ENCODE measurements at places on chromosomes 1 and 21.
A peak's percentile ranks its signal among the peaks of the same experiment; 100 is the strongest.

GRCh38 chr21:37045556-37045955 is 27.3 kb downstream of the PIGP start:
- no peak for DNase-seq

DNA sequence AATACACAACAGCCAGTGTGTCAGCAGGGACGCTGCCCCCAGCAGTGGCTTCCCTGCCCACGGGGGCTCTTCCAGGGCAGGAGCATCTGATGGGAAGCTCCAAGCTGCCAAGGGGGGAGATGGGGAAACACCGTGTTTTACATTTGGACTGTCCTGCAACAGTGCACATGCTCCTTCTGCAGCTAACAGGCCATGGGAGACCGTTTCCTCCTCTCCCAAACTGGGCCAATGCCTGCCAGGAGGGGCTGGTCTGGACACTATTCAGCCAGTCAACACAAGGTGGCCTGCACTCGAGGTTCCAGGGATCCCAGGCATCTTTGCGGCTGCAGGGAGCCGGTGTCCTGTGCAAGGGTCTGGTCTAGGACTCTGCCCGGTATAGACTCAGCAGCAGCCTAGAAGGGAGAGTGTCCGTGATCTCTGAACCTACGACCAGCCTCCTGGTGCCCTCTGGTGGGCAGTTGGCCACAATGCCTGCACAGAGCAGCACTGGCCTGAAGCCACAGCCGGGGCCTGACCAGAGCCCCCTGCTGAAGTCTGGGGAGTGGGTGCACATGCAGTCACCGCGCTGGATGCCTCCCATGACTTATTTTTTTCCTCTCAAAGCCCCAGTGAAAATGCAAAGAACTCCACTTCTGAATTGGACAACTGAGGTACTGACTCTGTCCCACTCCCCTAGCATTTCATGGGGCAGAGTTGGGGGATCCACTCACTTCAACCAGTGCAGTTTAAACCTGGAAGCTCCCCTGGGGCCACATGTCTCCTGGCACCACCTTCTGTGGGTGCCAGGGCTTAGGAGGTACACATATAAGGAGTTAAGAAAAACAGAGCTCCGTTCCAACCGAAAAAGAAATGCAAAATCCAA is 33.3 kb downstream of the RCC2 start:
- peak; percentile 25 for DNase-seq

DNA sequence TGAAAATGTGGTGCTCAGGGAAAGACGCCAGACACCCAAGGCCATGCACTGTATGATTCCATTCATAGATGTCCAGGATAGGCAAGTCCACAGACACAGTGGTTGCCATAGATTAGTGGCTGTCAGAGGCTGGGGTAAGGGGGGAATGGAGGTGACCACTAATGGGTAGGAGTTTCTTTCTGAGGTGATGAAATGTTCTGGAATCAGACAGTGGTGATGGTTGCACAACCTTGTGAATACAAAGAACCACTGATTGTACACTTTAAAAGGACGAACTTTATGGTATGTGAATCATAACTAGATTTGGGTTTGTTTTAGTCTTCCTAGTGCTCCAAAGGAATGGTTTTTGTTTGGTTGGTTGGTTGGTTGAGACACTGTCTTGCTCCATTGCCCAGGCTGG is 51.7 kb downstream of the PRAMEF20 start:
- no peak for DNase-seq

DNA sequence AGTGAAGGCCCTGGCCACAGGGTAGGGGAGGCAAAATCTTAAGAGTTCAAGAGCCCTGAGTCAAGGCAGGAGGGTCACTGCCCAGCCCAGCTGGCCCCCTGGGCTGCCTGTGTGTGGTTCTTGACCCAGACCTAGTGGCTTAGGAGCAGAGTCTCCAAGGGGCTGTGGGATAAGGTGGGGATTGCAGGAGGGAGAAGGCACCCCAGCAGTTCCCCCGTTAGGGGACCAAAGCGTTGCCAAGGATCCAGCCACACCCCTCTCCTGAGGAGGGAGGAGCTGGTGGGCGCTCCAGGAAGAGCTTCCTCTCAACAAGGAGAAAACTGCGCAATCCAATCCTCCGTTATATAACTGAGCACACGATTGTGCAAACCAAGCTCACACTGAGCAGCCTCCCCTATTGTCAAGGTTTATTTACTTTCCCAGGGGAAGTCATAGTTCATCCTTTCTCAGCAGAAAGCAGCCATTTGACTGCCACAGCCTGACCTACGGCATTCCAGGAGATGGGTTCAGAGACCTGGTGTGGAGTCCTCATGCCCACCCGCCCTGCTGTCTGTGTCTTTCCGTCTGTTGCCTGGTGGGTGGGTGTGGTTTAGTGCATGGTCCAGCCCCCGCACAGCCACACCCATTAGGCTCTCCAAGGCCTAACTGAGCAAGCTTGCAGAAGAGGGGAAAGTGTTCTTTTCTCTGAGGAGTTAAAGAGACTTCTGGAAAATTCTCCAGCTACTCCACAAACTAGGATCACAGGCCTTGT is 3.5 kb downstream of the EPHX1 start:
- DNase-seq: no peak

DNA sequence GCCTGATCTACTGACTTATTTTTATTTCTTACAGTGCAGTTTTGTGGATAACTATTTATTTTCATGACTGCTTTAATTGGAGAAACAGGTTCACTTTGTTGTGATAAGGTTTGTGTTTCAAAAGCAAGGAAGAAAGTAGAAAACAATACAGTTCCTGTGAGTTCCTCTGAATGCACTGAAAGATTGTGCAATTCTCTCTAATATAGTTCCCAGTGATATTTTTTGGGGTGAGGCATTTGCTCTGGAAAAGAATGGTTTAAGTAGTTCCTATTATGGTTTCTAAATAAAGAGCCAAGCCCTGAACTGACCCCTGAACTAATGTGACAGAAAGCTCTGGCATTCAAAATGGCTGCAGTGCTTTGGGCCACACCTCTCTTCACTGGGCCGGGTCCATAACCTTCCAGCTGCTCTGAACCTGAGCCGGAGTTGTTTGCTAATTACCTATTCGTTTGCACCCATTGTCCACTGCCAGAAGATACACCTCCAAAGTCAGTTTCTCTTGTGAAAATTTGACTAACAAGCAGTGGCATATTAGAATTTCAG is 56.6 kb upstream of the VTCN1 start:
- DNase-seq: no peak
